ENCODE measurements at places on chromosomes 2 and 18.
A peak's percentile ranks its signal among the peaks of the same experiment; 100 is the strongest.

DNA sequence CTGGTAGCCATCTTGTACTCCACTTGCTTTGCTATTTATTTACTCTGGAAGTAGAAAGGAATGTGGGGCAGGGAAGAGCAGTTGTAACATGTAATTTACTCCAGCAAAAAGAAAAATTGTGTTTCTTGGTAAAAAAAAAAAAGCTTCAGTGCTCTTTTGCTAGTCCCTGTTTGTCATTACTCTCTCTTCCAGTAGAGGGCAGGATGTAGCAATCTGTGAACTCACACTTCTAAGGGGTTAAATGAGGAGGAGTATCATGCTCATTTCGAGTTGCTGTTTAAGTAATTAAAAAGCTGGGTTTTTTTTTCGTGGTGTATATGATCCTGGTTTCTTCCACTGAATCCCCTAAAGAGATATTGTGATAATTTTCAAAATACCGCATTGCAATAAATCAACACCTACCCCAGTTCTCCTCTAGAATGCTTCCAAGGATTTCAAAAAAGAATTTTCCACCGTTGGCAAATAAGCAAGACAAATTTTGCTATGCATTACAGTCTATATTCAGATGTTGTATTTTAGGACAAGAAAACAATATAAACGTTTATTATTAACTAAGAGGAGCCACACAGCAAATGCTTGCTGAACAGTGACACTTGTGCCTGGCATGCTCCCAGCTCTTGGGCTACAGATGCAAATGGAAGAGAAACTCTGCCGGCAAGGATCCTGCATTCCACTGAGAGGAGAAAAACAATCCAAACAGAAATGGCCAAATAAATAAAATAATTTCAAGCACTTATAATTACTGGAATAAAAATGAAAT is 261.6 kb downstream of the ASXL3 start:
- peak; percentile 67 for DNase-seq

DNA sequence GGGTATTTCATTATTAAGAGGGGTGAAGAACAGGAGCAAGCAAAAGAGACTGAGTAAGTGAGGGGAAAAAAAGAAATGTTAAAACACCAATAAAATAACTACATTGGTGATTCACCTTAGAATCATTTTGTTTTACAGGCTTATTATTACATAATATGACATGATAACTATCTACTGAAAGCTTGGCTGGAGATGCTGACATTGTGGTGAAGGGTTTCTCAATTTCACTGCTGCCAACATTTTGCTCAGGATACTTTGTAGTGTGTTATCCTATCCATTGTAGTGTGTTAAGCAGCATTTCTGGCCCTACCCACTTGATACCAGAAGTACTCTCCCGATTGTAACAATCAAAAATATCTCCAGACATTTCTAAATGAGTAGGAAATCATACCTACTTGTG is 1564.6 kb upstream of the NXPH2 start:
- DNase-seq: no peak

GRCh38 chr2:170744248-170745002 is 25.8 kb upstream of the ERICH2 start:
- DNase-seq: no peak

DNA sequence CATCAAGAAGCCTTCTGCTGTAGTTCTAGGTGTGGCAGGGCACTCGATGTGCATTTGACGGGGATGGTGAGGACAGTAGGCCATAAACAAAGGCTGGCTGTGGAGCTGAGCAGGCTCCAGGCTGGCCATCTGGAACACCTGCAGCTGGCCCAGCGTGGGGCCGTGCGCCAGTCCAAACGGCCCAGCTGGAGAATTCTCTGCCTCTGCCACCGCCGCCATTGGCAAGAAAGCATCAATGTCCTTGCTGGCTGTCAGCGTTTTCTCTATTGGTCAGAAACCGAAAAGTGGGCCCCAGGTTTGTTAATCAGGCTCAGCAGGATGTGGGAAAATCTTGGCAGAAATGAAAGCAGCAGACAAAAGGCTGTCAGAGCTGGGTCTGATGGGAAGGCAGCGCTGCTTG is 24.0 kb upstream of the CTIF start:
- no peak for DNase-seq

- no peak for DNase-seq
Measured at GRCh38 chr2:233708942-233709341, 3.8 kb upstream of the UGT1A5 start.

DNA sequence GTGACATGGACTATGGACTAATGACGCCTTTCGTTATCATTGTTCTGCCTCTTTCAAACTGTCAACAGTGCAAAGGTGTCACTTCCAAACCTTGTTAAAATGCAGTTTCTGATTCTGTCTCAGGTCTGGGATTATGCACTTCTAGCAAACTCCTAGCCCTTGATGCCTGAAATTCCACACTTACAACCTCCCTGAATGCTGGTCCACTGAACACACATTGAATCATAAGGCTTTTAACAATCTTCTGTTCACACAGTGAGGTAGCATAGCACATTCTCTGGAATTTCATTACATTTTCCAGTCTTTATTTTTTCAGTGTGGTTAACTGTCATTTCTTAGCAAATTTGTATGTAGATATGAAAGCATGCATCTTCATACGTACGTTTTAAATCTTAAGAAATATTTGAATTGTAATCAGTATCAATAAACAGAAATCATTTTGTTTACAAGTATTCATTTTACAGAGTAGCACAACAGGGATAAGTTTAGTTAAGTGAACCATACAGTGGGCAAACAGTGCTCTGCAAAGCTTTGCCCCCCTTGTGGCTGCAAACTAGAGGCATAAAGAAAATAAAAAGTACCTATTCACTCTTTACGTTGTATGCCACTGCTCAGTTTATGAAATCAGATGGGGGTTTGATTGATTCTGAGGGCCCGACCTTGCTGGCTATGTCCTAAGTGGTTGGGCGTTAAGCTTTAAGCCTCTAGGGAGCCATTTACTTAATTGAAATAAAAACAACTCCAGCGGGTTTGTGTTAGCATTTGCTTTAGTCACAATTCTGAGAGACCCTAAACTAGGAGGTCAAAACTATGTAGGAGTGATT is 250.8 kb downstream of the LRRTM1 start:
- DNase-seq: no peak

DNA sequence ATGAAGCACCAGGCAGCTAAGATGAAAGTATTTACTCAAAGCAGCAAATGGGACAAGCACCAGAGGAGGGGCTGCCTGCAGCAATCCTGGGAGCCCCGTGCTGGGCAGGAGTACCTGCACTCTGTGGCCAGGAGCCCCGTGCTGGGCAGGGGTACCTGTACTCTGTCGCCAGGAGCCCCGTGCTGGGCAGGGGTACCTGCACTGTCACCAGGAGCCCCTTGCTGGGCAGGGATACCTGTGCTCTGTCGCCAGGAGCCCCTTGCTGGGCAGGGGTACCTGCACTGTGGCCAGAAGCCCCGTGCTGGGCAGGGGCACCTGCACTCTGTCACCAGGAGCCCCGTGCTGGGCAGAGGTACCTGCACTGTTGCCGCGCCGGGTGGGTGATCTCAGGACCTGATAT is 158.6 kb downstream of the MYT1L start:
- DNase-seq: no peak

DNA sequence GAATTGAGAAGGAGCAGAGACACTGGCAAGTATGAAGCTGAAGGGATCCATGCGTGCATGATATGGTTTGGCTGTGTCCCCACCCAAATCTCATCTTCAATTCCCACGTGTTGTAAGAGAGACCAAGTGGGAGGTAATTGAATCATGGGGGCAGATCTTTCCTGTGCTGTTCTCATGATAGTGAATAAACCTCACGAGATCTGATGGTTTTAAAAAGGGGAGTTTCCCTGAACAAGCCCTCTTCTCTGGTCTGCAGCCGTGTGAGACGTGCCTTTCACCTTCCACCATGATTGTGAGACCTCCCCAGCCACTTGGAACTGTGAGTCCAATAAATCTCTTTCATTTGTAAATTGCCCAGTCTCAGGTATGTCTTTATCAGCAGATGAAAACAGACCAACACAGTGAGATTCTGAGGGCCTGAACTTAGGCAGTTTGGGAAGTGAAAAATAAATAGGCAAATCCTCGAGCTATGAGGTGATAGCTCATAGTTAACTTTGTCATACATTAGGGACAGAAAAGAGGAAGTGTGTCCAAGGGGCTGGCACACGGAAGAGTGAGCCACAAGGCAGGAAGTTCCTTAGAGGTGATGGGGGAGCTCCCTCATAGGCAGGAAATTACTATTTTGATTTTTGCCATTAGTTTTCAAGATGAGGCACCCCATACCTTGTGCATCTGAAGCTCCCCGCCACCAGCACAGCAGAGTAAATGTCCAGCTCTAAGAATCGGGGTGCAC is 658.8 kb upstream of the ID2 start:
- DNase-seq: no peak

GRCh38 chr2:31920962-31921361 is 89.8 kb downstream of the MEMO1 start:
- no peak for DNase-seq

GRCh38 chr2:222298311-222299150 is at the start of gene PAX3:
Gene PAX3 (minus strand): TSS chr2:222298998. CDS start chr2:222298615, 383 bp downstream.
- DNase-seq: no peak

GRCh38 chr18:57052173-57052572 is 94.7 kb upstream of the BOD1L2 start:
- no peak for DNase-seq

DNA sequence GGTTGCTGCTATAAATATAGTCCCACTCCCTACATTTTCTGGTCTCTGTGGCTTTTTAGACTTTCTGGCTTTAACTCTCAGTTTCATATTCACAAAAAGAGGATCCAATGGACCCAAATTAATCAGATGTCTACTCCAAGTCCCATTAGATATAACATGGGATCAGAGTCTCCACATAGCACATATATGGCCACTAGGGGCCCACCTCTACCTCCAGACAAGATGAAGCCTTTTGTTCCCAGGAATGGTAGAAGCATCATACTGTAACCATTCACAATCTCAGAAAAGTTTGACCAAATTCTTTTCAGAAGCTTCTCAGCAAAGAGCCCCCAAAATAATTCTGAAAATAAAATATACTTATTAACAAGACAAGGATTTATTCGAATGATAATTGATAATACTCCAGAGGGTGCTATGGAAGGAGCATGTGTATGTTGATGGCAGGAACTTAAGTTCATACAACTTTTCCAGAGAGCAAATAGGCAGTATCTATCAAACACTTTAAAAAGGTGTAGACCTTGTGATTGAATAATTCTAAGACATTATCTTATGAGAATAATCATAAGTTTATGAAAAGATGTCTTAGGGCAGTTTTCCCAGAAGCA is 382.3 kb upstream of the CRIM1 start:
- no peak for DNase-seq

GRCh38 chr2:23399674-23400261 is 14.8 kb downstream of the KLHL29 start:
- no peak for DNase-seq

- no peak for DNase-seq
Measured at GRCh38 chr18:77206676-77207374, 42.8 kb upstream of the GALR1 start.

DNA sequence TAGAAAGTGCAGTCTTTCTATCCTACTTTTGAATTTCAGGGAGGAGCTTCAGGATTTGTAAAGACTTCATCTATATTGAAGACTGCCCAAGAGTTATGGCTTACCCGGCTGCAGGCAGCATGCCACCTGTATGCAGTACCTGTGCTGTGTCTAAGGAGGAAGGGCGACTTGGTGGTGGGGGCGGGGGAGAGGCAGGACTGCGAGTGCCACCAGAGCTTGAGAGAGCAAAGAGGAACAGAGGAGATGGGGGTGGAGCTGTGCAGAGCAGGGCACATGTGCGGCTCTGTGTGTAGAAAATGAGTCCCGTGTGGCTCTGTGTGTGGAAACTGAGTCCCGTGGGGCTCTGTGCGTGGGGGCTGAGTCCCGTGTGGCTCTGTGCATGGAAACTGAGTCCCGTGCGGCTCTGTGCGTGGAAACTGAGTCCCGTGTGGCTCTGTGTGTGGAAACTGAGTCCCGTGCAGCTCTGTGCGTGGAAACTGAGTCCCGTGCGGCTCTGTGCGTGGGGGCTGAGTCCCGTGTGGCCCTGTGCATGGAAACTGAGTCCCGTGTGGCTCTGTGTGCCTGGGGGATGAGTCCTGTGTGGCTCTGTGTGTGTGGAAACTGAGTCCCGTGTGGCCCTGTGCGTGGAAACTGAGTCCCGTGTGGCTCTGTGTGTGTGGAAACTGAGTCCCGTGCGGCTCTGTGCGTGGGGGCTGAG is 43.2 kb downstream of the LDLRAD4 start:
- DNase-seq: no peak

DNA sequence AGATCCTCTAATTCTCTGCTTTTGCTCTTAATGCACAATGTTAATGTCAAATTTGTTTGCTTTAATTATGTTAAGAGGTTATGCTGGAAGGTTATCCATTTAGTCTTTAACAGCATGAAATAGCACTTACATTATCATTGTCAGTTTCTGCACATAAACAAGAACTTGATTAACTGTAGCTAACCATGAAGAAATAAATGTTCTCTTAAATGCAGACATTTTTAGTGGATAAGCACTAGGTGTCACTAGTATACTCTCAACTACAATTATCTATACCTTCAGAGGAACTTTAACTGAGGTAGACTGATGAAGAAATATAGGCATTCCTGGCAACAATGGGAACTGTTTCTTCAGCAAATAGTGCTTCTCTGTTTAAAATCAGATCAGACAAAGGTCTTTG is 178.8 kb upstream of the CHST9 start:
- DNase-seq: no peak

- DNase-seq: no peak
Measured at GRCh38 chr2:156322686-156323231, 9.8 kb downstream of the NR4A2 start.

DNA sequence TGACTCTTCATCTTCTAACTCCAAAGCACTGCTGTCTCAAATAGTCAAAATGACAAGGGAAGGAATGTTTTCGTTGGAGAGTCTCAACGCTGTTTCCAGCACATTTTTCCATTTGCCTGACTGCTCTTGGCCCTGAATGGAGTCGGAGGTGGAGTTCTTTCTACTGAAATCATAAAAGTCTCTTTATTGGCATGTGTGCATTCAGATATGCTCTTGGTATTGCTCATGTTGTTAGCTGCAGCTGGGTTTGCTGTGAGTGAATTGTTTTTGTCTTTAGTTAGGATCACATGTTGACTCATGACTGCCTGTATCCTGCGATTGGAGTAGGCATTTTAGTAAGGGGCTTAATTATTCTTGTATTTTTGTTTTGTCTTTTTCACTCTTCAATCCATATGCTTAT is 16.8 kb downstream of the TMEM17 start:
- peak; percentile 84 for DNase-seq

DNA sequence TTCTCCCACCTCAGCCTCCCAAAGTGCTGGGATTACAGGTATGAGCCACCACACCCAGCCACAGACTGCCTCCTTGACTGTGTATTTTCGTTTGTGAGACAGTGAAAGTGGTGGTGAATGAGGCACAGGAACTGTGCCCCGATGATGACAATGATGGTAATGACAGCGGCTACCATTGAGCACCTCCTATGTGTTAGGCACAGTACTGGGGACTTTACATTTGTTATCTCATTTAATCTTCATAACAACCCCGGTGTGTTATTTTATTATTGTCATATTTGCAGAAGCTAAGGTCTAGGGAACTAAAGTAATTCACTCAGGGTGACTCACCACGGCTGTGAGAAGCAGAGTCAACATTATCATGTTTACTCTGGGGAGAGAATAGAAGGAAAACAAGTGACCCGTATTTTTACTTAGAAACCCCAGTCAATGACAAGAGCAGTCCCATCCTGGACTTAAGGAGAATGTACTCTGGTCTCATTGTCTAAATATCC is 77.6 kb upstream of the ALPP start:
- DNase-seq: no peak

GRCh38 chr2:3738454-3738853 is 35.1 kb downstream of the DCDC2C start:
- no peak for DNase-seq
